ENCODE measurements at places on chromosomes 5 and 9. TPM values are rescaled to one million over a fixed set of nuclear protein-coding genes. Genes with fewer than 3 reads are reported as not detected.

The INSL4 gene
- total RNA-seq, result not detected

The KIF27 gene
- total RNA-seq, result 3.0 TPM

The PCDHA1 gene
- 0.08 TPM for total RNA-seq

The C5orf52 gene
- not detected for total RNA-seq

The NR2F1 gene
- 0.73 TPM for total RNA-seq

The OLFML2A gene
- total RNA-seq, result 46.4 TPM

The OSMR gene
- total RNA-seq, result 19.9 TPM

The CDH10 gene
- not detected for total RNA-seq

The PCDHB2 gene
- total RNA-seq, result 2.4 TPM

The ZNF169 gene
- total RNA-seq, result 2.8 TPM

The SLCO6A1 gene
- total RNA-seq, result not detected

The KLF9 gene
- 19.0 TPM for total RNA-seq

The LHX3 gene
- not detected for total RNA-seq

The SPINK1 gene
- total RNA-seq, result 1.8 TPM

All from cardiac septum (tissue), 1 donor.